Kasumi-1 (cell line): ENCODE measurements at places on chromosomes 3 and 15.

- DNase-seq: no peak
Observed at GRCh38 chr3:102230057-102230456, 204.8 kb upstream of the ZPLD1 start.

DNA sequence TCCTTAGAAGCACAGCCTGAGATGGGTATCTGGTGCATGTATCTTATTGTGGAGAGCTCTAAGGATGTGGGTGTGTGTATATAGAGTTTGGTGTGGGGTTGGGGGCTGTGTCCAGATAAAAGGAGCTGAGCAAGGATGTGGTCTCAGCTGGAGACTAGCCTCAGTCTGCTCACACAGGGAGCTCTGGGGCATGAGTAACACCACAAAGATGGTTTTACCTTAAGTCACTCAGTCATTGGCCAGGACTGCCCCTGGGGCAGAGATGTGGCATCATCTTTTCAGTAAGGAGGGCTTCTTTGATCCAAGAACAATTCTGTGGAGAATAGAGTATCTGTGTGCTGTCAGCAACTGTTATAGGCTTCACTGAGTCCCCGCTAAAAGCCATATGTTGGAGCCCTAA lies 163.4 kb upstream of the NUDT16 start:
- no peak for DNase-seq

DNA sequence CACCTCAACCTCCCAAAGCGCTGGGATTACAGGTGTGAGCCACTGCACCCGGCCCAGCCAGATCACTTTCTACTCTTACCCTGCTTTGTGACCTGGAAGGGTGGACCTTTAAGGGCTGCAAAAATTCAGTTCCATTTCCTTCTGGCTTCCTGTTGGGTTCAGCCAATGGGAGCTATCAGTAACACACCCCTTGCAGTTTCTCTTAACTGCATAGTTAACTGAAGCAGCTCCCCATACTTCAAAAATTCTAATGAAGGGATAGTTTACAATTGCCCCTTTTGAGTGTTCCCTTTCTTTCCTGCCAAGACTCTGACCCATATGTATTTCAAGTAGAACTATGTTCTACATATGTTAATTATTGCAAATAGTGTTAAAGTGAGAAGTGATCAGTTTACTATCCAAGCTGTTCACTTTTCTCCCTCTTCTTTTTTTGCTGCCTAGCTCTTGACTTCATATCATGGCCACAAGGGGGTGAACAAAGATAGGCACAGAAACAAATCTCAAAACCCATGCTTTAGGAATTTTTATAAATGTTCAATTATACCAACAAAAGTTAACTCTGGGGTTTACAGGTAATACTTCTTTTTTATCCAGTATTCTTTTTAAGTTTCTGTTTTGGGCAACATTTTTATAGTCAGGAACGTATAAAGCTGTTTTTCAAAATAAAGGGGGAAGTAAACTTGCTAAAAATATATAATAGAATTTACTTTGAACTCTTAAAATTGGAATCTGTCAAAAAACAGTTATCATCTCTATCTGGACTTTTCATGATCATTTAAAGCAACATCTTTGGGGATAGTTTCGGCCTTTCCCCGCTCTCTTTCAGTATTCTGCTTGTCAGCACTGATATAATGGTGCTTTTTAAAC lies 8.1 kb downstream of the PGBD4 start:
- peak; percentile 56 for DNase-seq

GRCh38 chr3:2568156-2568555 lies 469.5 kb downstream of the CNTN4 start:
- no peak for DNase-seq

DNA sequence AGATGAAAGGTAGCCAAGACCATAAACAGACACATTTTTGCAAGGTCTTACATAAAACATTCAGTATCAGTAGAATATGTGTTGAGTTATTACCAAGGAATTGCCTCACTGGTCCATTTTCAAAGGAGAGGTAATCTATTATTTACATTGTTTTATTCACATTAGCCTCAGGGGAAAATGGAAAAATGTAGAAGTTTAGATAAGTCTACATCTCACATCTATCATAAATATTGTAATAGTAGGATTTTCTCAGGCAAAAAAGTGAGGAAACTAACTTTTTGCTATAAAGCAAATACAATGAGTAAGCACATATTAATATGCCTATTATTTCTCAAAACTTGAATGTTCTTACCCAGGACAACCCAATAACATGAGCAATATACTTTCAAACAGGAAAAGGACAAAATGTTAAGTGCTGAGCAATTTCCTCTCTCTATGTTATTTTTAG lies 184.6 kb upstream of the AGTR1 start:
- DNase-seq: peak; percentile 30

DNA sequence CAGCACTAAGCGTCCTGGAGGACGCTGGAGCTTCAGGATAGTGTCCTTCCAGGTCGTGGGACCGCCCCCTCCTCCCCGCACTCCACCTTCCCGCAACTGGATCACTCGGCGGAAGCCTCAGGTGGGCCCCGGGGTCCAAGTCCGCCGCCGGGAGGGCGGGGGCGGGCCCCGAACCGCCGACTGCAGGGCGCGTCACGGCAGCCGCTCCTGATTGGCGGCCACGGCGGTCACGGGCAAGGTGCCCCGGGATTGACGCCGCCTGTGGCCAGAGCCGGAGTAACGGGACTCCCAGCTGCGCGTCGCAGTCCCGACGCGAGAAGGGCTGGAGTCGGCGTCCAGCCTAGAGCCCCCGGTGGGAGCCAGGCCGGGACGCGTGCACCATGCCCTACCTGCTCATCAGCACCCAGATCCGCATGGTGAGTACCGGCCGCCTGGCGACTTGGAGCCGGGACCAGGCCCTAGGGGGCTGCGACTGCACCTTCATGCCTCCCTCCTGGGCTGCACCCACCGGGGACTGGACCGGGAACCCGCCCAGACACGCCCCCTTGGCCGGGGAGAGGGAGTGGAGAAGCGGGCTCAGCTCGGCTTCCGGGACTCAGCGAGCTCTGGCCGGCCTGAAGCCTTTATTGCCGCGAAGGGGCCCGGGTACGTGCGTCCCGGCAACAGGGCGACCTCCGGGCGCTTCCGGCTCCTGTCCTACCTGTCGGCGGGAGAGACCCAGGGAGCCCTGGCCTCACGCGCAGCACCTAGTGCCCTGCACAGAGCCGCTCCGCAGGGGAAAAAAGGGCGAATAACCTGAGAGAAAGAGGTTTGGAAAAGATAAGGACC lies at the start of gene GCHFR:
Gene GCHFR (plus strand): TSS at position 268 of the 828 bp plus-strand sequence. CDS start 113 bp downstream, at position 381.
- no peak for DNase-seq

GRCh38 chr3:159894386-159894785 lies 94.2 kb upstream of the IL12A start:
- DNase-seq: no peak

GRCh38 chr3:18379647-18380046 lies 45.5 kb downstream of the SATB1 start:
- no peak for DNase-seq

- DNase-seq: peak; percentile 79
Observed at GRCh38 chr15:29452881-29453731, 183.5 kb upstream of the NSMCE3 start.

DNA sequence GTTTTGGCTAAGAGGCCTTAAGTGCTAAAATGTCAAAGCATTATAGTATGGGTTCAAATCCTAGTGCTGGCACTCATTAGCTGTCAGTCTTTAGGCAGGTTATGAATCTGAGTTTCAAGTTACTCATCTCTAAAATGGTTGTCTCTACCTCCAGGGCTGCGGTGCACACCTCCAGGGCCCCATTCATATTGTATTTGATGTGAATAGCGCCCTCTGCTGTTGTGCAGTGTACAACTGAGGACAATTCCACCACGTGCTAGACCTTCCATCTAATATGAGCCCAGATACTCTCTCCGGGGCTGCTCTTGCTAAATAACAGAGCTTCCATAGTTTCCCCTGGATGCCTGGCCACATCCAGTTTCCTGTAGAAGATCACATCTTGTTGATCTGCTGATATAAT lies 54.3 kb downstream of the OXNAD1 start:
- DNase-seq: peak; percentile 30

- no peak for DNase-seq
Observed at GRCh38 chr15:47294765-47295259, 422.5 kb upstream of the SEMA6D start.

- peak; percentile 7 for DNase-seq
Observed at GRCh38 chr3:13879946-13880810, at the start of gene WNT7A. WNT7A (minus strand) TSS chr3:13880071; CDS start chr3:13879816, 255 bp downstream.

- no peak for DNase-seq
Observed at GRCh38 chr3:52432225-52432624, 12.7 kb downstream of the SEMA3G start.

DNA sequence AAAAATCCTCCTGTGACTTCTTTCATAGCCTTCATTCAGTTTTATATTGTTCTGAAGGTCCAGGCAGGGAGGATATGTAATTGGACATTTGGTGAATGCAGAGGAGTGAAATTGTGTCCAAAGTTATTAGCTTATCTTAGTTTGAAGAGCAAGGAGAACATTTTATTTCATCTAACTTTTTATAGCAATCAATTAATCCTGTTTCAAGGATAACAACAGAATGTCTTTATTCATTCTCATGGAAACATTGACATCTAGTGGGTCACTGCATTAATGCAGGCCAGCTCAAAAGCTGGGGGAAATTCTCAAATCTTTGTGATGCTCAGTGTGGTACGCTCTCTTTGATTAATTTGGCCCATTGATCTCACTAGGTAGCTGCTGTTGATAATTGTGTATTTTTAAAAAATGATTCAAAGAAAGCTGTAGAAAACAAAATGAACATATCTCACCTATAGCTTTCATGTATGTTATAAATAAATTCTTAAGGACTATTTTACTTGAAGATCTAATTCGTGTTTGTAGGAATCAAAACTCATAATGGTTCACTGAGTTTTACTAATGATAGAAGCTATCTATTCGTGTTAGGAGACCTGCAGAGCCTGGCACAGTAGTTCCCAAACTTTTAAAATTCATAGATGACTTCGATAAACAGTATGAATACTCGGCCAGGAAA lies 150.8 kb upstream of the KCNMB2 start:
- DNase-seq: peak; percentile 43

DNA sequence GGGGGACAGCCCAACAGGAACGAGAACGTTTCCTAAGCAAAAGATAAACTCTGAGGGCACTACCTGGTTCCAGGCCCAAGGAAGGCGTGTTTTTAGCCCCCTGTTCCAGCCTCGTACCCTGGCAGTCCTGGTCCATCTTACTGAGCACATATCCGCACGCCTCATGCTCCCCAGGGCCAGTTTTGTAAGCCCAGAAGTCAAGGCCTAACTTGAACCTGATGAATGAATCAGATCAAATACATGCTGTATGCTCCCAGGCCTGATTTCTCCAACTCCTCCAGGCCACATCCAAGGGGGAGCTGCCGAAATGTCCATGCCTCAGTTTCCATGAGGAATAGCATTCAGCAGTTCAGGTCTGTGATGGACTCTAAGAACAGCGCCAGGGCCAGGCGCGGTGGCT lies 14.3 kb upstream of the DOCK3 start:
- DNase-seq: no peak

GRCh38 chr3:23785097-23785645 lies 20.6 kb upstream of the UBE2E1 start:
- no peak for DNase-seq

DNA sequence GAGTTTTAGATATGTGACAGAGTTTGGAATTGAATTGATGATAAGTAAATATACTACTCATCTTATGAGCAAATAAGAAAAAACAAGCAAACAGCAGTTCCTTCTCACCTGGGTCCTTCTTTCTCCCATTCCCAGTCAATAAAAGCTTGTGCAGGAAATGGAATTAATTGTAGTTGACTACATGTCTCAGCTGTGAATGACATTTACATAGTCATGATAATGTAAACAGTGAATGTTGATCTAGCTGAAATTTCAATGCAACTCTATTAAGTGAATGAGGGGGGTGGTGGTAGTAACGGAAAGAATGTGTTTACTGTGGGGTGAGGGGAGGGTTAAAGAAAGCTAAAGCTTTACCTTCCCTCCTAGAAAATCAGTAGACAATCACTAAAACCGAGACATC lies 76.2 kb downstream of the NFKBIZ start:
- no peak for DNase-seq

- DNase-seq: no peak
Observed at GRCh38 chr3:13642597-13642996, 93.7 kb downstream of the FBLN2 start.

- no peak for DNase-seq
Observed at GRCh38 chr15:51505251-51505650, 117.3 kb downstream of the DMXL2 start.
